Vagina (tissue), 2 donors: ENCODE measurements at places on chromosomes 3 and 15. TPM values are rescaled to one million over a fixed set of nuclear protein-coding genes. Genes with fewer than 3 reads are reported as not detected.

DNA sequence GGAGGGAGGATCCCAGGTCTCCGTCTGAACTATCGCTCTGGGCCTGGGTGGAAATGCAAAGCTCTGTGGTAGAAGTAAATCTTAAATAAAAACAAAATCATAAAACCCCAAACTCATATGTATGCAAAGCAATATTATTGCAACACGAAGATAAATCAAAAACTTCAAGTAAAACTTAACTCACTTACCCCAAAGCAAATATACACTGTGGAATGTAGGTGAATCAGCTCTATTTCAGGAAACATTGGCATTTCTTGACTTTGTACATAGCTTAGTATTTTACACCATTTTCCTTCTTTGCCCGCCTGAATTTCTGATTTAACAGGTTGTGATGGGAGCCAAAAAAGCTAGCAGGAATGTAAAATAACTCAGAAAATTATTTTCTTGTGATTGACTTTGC, 126.2 kb downstream of the TPRG1 start:
- no peaks in the 10 kb centered on the region for H3K36me3 ChIP-seq
- H3K4me1 ChIP-seq, result no peaks in the 10 kb centered on the region
- no peak for DNase-seq
- H3K4me3 ChIP-seq, result no peak overlapping the region
- H3K27me3 ChIP-seq, result no peaks in the 10 kb centered on the region

DNA sequence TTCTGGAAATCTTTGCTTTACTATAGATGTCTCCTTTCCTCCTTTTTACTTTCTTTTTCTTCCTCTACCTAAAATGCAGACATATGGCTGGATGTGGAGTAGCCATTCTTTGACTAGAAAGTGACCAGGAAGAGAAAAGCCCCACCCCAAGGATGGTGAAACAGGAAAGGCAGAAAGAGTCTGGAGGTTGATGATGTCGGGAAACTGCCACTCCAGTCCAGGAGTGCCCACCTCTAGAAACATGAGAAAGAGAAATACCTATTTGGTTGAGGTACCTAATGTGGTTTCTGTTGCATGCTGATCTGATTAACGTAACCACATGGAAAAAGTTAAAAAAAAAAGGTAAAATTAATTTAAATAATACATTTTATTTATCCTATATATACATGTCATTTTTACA, 55.2 kb upstream of the SSR3 start:
- no peak overlapping the region for H3K27ac ChIP-seq
- no peak for DNase-seq
- H3K4me1 ChIP-seq, result peaks cover 20% of the 10 kb centered on the region
- H3K4me3 ChIP-seq, result no peak overlapping the region
- H3K36me3 ChIP-seq, result no peaks in the 10 kb centered on the region
- H3K27me3 ChIP-seq, result no peaks in the 10 kb centered on the region

The AADACL2 gene
- total RNA-seq, result 0.49 TPM

DNA sequence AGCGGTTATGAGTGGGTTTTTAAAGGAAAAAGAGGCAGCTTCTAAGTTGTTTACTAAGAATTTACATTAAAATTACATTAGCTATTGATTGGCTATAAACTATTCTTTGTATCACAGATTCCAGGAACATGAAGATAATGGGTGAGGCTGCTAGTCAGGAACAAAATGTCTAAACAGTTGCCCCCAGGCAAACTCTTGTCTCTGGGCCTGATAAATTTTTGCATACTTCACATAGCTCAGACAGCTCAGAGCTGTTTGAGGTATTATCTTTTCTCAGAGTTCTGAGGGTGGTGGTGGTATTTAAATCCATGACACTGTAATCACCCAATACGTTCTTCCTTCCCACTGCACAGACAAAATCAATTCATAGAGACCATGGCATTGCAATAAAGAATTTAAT, 2.1 kb upstream of the HACD2 start:
- no peaks in the 10 kb centered on the region for H3K27me3 ChIP-seq
- peaks cover 34% of the 10 kb centered on the region for H3K4me1 ChIP-seq
- H3K27ac ChIP-seq, result no peak overlapping the region
- no peaks in the 10 kb centered on the region for H3K36me3 ChIP-seq
- DNase-seq, result no peak
- no peak overlapping the region for H3K4me3 ChIP-seq

The C3orf22 gene
- not detected for total RNA-seq

GRCh38 chr3:179603831-179604230, 607 bp downstream of the MRPL47 start:
- peak overlapping the region; percentile 86 for H3K4me3 ChIP-seq
- H3K27me3 ChIP-seq, result no peaks in the 10 kb centered on the region
- H3K4me1 ChIP-seq, result peaks cover 25% of the 10 kb centered on the region
- no peak for DNase-seq
